Effector memory CD4-positive, alpha-beta T cell (primary cell): ENCODE measurements at places on chromosomes 4 and X.

DNA sequence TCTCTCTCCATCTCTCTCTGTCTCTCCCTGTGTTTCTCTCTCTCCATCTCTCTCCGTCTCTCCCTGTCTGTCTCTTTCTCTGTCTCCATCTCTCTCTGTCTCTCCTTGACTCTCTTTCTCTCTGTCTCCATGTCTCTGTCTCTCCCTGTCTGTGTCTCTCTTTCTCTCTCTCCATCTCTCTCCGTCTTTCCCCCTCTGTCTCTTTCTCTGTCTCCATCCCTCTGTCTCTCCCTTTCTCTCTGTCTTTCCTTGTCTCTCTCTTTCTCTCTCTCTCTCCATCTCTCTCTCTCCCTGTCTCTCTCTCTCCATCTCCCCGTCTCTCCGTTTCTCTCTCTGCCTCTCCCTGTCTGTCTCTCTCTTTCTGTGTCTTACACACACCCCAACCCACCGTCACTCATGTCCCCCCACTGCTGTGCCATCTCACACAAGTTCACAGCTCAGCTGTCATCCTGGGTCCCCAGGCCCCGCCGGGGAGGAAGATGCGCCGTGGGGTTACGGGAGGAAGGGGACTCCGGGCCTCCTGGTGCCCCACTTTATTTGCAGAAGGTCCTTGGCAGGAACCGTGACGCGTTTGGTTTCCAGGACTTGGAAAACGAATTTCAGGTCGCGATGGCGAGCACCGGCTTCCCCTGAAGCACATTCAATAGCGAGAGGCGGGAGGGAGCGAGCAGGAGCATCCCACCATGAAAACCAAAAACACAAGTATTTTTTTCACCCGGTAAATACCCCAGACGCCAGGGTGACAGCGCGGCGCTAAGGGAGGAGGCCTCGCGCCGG is 1.2 kb upstream of the SHOX start:
- no peak for DNase-seq

DNA sequence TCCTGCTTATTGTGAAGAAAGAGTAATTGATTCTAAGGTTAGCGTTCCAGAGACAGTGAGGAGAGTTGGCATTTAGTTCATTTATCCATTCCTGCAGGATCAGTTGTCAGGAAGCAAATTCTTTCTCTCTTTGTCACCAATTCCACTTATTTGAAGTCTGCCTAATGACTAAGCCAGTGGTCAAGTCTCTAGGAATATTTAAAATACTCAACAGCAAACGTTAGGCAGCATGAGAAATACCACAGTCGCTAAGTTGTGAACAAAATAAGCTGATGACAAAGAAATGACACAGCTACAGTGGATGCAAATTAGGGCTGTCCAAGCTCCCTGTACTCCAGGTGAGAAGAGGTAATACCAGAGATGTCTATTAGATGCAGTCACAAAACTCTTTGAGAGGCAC is 6.6 kb upstream of the MAGEB17 start:
- DNase-seq = no peak

GRCh38 chrX:137101273-137101990 is 67.6 kb upstream of the GPR101 start:
- DNase-seq = no peak

- no peak for DNase-seq
These were observed 62.9 kb upstream of the FRAS1 start for GRCh38 chr4:77994194-77994721.

DNA sequence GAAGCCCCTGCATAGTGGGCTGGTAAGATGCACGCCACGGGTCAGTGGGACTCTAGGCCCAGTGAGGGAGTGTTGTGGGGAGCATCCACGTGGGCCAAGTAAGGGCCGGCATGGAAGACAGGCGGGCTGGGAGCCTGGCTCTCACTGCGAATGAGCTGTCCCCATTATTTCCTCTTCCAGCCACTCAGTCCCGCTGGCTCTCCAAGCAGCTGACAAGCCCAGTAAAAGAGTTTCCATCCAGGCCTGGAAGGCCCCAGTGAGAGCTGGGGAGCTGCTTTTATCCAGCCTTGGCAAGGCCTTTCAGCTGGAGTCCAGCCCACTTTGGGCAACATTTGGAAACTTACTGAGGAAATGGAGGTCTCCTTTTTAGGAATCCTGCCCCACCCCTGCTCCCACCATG is 24.9 kb downstream of the APLN start:
- DNase-seq = no peak

- no peak for DNase-seq
These were observed 325.6 kb downstream of the CAMK2D start for GRCh38 chr4:113435893-113436292.

- no peak for DNase-seq
These were observed 169.4 kb upstream of the BANK1 start for GRCh38 chr4:101621120-101621519.

DNA sequence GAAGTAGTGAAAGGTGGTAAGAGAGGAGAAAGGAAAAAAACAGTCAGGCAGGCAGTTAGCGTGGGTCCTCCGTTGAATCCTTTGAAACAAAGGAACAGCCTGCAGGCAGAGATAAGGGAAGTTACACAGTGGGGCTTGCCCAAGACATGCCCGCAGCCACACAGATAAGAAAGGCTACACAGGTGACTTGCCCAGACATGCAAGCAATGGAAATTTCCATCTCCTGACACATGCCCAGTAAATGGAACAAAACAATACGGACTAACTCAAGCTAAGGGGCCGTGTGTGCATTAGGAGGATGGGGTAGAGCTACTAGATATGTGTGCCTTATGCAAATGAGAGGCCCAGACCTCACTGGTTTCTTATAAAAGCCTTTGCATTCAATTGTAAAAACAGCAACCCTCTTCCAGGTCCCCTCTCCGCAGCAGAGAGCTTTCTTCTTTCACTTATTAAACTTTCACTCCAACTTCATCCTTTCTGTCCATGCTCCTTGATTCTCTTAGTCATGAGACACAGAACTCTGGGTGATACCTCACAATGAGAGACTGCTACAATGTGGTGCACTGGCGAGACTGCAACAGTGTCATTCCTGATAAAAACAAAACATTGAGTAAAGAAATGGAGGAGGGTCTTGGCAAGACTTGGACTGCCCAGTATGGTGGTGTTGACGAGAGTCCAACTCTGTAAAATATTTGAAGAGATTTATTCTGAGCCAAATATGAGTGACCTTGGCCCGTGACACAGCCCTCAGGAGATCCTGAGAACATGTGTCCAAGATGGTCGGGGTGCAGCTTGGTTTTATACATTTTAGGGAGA is 997.4 kb upstream of the PRKX start:
- no peak for DNase-seq

DNA sequence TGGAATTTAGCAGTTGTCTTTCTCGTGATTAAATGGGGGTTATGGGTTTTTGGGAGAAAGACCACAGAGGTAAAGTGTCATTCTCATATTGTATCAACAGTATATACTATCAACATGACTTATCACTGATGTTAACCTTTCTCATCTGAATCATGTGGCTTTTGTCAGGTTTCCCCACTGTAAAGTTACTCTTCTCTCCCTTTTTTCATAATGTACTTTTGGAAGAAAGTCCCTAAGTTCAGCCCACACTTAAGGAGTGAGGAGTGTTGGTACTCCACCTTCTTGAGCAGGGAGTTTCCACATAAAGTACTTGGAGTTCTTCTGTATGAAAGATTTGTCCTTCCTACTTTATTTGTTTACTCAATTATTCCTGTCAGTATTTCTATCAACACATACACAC is 169.9 kb downstream of the ZNF330 start:
- DNase-seq = no peak

DNA sequence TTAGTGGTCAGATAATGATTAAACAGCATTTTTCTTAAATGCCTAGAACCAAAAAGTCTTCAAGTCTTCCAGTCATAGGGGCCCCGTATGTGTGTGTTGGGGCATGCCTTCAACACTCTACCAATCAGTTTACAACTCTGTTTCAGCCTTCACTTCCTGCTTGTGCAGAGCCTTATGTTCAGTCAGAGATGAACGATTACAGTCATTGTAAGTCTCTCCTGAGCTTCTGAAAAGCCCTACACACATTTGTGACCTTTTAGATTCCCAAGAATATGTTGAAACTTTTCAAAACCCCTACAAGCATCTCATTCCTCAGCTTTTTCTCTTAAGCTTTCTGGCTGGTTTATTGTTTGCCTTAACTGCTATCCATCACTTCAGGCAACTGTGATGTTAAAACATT is 591.2 kb downstream of the ZNF674 start:
- DNase-seq = no peak

DNA sequence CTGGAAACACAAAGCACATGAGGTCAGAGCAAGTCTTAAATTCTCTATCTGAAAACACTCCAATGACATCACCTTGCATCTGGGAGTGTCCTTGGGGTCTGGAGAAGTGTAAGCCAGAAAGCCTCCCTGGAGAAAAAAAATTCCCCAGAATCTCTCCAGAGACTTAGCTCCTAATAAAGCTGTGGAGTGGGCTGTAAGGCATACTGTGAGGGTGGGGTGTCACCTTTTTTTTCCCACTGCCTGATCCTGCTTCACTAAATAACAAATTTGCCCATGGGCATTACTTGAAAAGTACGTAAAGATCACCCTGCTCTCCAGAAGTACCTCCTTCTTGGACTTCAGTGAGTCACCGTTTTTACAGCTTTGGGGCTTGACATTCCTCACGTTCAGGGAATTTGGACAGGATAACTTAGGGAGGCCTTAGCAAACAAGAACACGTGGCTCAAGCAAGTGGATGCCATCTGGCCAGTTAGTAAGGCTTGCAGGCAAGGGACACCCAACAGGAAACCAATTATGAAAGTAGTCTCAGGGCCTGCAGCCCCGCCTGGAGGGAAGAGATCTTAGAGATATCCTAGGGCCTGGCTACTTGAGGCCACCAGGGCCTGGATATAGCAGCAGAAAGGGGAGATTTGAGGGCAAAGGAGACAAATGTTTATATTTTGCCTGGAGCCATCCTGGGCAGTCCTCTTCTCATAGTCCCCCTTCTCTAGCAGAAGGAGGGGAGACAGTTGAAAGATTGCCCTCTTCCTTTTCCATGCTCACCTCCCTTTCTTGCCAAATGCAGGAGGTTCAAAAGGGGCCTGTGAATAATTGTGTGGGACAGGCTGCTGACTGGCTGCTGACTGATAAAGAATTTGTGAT is 60.1 kb upstream of the PLAC1 start:
- no peak for DNase-seq

- no peak for DNase-seq
These were observed 406.2 kb downstream of the TLL1 start for GRCh38 chr4:166279261-166279660.

- DNase-seq = no peak
These were observed 58.3 kb downstream of the TMEM144 start for GRCh38 chr4:158268553-158268952.

DNA sequence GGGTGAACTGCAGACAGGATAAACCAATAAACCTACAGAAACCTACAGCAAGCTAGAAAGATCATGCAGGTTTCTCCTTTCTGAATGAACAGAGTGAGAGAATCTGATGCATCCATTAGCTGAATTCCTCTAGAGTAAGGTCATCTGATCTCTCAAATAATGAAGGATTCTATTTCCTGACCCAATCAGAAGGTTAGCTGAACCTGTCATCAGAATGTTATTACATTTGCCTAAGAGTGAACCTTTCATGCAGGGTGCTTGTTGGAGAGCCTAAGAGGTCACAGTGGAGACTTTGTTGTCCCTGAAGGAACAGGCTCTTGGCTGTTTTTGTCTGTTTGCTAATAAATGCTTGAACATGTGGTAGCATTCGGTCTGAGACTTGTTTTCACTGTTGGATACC is 24.0 kb downstream of the MEPE start:
- DNase-seq = no peak

DNA sequence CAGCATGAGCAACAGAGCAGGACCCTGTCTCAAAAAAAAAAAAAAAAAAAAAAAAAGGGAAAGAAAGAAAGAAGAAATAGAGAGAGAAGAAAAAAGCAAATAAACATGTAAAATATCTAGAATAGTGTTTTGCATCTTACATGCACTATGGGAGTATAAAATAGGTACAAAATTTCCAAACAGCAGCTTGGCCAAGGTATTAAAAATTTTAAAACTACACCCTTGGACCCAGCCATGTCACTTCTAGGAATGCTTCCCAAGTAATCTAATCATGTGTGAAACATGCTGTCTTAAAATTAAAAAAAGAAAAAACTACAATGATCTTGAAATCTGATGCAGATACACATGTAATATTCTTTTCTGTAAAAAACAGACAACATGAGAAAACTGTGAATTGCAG is 21.6 kb downstream of the IRF2 start:
- DNase-seq = no peak

DNA sequence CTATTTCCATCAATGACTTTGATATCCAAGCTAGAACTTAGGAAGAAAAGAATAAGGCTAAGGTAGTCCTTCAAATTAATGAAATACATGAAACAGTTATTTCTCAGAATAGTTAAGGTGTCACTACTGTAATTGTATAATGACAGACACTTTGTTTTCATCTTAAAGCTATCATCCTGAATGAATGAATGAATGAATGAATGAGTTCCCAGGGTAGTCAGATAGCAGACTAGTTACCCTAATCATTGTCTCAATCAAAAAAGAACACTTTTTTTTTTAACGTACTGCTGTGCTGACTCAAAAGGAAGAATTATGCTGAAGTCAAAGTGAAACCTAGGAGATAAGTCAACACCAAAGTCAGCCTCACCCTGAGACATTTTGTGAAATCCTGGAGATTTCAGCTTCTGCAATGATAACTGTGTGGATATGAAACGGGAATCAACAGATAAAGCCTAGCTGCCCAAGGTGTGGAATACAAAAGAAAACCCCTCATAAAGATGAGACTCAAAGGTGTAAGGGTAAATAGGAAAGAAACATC is 68.3 kb upstream of the CNKSR2 start:
- DNase-seq = no peak

- no peak for DNase-seq
These were observed 52.8 kb downstream of the RBM47 start for GRCh38 chr4:40576651-40577480.

- DNase-seq = no peak
These were observed 71.4 kb downstream of the AREG start for GRCh38 chr4:74516303-74516702.

DNA sequence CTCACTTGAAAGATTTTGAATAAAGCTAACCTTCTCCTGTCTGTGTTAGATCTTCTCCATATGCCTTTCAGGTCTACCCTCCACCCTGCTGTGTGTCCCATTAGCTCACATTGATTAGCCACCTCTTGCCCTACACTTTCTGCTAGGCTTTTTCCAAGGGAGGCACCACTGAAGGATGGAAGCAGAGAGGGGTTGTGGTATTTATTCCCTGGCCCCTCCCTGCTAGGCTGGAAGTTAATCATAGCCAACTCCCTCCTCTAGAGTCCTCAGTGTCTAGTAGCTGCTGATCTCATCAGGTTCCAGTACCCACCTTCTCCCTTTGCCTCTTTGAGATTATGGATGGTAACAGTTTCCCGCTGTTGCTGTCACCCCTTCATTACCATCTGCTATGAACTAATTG is 8.9 kb upstream of the SMIM43 start:
- DNase-seq = no peak
